ENCODE measurements at places on chromosomes 7 and 10.

DNA sequence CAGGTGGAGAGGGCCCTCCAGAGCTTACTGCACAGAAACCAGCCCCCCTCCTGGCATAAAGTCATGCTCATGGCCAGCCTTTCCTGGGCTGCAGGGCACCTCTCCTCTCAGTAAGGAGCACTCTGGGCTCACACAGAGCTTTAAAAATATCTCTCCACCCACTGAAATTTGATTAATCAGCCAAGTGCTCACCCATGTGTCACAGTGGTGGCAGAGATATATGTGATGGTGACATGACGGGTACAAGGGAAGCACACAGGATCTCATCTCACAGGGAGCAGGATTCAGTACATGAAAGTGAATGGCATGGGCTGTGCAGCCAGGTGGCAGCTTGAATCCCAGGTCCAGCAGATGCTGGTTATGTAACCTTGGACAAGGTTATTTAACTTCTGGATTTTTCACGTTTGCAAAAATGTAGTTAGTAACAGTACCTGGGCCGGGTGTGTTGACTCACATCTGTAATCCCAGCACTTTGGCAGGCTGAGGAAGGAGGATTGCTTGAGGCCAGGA is 144.8 kb downstream of the CALN1 start:
- DNase-seq: no peak

- DNase-seq: no peak
These were observed 203.9 kb downstream of the MALRD1 start for GRCh38 chr10:19252531-19252930.

DNA sequence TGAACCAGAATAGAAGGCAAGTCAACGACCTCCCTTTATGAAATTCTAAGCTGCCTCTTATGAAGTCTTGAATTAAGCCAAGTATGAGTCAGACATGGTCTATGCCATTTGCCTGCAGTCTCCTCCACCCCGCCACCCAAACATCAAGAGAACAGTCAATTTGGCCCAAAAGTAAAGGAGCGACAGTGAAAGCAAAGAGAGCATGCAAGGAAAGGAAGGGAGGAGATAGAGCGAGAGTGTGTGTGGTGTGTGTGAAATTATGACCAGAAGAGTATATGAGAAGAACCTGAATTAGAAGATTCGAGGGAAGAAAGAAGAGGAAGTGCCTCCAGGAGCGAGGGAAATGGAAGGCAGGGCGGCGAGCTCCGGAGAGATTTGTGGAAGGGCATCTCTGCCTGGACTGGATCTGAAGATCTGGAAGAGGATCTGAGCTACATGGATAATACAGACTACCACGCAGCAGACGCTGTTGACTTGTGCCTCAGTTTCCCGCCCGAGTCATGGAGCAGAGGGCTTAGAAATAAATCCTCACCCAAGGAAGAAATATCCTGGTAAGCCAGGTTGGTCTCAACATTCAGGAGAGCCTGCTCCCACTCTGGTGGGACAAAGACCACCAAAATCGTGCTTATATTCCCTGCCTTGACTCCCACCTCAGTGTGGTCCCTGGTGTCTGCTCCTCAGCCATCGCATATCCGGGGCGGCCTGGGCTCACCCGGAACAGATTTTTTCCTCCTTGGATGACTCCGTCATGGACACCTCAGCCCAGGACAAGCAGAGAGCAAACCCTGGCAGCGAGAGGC is 459 bp downstream of the ZDHHC6 start:
- peak; percentile 24 for DNase-seq

DNA sequence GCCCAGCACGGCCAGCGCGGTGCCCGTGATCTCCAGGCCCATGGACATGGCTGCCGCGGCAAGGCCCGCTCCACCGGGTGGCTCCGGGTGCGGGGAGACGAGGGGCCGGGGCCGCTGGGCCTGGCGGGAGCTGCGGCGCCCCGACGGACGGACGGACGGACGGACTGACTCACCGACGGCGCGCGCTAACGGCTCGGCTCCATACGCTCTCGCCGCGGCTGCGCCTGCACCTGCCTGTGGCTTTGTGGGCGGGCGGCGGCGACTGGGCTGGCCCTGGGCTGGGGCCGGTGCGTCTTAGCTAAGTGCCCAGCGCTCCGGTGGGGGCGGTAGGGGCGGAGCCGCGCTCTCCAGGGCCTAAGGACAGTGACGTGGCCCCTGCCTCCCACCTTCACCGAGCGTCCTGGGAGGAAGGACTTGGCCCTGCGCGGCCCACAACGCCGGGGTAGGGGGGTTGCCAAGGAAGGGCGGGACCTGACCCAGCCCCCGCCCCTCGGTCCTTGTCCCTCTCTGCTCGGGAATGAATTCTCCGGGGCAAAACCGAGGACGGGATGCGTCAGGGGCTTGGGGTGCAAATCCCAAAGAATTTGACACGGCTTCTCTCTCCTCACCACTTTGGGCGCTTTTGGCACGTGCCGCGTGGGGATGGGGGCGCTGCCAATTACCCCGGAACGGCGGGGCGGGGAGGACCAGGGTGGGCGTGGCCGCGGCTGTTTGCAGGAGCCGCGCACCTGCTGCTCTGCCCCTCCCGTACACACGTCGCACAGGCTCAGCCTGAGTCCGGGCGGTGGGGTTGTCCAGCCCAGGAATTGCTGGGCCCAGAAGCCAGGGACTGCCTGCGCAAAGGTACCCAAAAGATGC is at the start of gene CLDN3:
Gene CLDN3, minus strand, starts transcription at position 269 of the 858 bp plus-strand sequence. Its CDS starts 221 bp downstream, at position 48.
- DNase-seq: peak; percentile 96

DNA sequence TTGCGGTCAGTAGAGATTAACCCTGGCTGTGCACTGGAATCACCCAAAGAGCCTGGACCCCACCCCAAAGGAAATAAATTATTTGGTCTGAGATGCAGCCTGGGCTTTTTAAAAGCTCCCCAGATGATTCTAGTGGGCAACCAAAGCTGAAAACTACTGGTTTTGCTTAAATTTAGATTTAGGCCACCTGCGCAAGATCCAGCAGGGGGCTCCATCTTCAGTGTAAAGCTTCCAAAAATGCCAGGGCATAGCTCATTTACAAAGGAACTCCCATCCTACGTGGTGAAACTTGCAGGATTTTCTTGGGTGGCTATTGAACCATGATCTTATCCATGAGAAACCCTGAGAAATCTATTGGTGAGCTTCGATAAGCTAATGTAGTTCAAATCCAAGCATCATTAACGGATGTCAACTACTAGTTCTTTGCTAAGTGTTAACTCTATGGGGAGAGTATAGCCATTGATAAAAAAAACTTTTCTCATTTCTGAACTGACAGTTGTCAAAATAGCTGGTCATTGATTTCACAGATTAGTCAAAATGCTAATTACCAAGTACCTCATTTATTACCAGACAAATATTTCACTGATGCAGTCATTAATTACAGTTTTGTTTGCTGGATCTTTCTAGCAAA is 315.3 kb downstream of the LHFPL3 start:
- DNase-seq: no peak

DNA sequence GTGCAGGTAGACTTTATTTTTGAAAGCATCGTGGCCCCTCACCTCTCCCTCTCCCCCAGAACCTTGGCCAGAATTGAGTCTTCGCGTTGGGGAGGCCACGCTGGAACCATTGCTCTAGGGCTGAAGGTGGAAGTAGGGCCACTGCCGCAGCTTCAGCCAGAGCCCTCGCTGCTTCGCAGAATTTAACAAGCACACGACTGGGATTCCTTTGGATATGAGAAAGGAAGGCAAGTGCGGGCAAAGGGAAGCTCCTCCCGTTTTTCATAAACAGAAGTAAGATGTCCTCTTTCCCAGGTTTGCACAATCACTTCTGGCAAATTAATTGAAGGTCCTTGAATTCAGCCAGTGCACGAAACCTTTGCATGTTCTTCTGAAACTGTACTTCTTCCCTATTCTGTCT is 168.1 kb downstream of the CCDC3 start:
- DNase-seq: no peak

DNA sequence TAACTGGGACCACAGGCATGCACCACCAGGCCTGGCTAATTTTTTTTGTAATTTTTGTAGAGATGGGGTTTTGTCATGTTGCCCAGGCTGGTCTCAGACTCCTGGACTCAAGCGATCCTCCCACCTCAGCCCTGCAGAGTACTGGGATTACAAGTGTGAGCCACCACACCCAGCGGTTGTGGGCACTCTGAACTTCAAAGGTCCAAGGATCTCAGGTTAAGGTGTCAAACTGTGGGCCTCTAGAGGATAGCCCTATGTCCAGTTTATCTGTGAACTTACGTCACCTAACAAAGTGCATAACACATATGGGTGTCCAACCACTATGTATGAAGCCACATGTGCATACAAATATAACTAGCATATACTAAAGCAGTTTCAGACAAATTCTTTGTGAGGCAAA is 3.2 kb upstream of the IL2RA start:
- DNase-seq: no peak

DNA sequence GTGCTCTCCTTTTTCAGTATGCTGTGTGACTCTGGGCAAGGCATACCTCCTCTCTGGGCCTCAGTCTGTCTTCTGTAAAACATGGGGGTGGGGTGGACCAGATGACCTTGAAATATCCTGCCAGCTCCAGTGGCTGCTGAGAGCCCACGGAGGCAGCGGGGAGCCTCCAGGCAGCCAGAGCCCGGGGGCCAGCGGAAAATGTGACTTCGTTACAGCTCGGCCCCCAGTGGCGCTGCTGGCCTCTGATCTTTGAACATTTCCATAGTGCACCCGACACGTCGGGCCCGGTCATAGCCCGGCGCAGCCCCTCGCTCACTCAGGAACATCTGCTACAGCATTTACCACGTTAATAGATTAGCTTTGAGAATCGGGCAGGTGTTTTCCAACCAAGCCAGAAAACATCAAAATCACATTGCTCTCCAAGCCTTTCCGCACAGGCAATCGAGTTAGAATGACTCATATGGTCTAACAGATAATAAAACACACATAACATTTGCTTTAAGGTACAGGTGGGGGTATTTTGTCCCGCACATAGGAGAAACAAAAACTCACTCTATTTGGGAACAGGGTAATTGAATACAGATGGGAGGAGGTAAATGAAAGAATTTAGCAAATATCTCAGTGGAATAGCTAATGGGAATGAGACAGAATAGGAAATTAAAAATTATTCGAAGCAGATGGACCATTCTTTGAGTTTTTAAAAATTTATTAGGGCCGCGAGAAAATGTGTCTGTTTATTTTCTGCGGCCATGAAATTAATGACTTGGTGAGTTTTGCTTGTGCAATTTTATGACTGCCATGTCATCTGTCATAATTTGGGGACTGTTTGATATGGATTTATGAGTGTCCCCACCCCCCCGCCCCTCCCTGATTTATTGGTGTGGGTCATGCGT is 26.3 kb upstream of the COMTD1 start:
- no peak for DNase-seq

GRCh38 chr10:71382028-71382427 is 14.7 kb upstream of the CDH23 start:
- no peak for DNase-seq

DNA sequence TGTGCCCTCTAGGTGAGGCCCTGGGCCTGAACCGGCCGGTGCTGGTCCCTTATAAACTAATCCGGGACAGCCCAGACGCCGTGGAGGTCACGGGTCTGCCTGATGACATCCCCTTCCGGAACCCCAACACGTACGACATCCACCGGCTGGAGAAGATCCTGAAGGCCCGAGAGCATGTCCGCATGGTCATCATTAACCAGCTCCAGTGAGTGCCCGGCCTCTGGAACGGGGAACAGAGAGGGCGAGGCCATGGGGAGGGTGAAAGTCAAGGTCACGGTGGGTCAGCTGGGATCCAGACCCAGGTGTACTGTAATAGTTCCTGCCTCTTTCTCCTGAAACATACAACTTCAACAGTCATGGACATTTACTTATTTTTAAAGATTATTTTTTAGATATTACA is 66.7 kb upstream of the GTF2I start:
- peak; percentile 33 for DNase-seq

DNA sequence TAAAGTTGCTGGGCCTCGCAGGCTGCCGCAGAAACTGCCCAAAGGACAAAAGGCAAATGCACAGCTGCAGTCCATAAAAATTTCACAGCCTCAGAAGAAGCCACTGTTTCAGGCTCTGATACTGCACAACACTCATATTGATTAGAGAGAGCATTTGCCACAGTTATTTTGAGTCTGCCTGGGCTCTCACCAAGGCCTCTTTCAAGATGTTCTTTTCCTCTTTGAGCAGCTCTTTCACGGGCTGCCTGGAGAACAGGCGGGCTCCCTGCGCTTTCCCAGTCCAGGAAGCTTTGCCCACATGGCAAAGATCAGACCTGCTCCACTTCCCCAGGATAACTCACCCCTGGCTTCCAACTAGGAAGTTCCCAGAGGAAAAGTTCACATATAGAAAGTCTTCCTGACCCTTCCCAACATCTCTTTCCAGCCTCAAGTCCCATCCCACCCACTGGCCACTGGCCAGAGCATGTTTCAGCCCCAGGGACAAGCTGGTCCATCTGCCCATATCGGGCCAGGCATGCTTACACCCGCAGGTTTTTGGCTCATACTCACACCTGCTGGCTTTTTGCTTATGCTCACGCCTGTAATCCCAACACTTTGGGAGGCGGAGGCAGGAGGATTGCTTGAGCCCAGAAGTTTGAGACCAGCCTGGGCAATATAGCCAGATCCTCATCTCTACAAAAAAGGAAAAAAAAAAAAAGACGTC is 3.3 kb downstream of the SLIT1 start:
- DNase-seq: no peak

DNA sequence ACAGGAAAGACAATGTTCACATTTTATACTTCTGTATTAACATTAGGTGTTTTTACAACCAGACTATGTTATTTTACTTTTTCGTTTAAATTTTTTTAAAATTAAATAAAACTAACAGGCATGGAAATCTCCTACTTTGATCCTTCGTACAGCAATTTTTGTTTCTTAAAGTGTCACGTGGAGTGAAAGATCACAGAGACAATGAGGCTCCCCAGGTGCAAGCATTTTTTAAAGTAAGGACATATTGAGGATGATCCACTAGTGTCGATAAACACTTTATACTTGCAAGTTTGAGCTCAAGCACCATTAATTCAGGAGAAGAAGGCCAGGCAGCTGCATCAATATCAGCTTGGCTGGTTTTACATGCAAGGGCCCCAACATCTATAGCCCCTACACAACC is 68.5 kb upstream of the FAM133B start:
- no peak for DNase-seq

DNA sequence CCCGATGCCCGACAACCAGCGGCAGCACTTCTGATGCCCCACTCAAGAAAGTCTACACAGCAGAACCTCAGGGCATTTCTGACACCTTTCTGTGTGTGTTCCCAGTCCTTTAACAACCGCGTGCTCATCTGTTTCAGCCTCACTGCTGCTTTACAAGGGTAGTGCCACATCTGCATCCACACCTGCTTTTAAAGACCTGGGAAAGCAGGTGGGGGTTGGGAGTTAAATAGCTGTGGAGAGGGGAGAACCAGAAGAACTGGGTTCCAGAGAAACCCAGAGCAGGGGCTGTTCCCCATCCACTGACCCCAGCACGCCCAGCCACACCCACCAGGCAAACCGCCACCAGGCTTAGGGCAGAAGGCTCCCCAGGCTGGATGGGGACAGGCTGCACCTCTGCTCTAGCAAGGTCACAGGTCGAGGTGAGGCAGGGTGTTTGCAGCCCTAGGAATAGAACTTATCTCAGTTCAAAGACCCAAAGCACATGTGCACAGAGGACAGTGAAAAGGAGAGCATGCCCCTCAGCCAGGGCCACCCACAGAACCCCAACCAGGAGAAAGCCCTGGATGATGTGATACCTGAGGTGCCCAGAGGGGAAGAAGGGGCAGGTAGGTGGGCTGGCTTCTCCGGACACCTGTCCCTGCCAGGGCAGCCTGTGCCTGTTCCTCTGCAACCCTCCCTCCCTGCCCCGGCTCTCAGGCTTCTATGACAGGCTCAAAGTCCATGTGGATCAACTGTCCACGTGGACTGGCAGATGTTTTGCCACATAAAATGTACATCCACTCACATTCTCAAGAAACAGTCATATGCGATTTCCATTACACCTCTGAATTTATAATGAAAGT is 51.3 kb downstream of the COBL start:
- DNase-seq: peak; percentile 30

GRCh38 chr7:16491148-16491547 is 25.6 kb upstream of the SOSTDC1 start:
- no peak for DNase-seq

GRCh38 chr10:3486346-3487065 is 298.5 kb downstream of the KLF6 start:
- peak; percentile 85 for DNase-seq

Data from upper lobe of left lung (tissue), 6 donors.